ENCODE measurements at places on chromosomes 12 and 14.

- no peak for DNase-seq
Measured at GRCh38 chr14:52522033-52522432, 30.3 kb downstream of the TXNDC16 start.

DNA sequence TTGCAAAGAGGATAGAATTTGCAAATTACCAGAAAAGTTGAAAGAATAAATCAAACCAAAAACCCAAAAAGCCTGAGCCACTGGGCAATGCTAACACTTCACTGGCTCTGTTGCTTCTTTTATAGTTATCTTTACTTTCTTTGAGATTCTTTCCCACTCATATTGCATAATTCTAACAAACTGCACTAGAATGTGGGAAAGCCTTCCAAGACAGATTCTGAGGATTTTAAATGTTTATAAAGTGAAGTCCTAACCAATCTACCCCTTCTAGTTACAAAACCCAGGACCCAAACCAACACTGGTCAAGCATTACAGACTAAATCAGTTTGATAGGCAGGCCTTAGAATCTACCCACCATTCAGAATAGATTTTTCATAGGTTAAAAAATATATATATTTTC is 150.9 kb downstream of the MED13L start:
- no peak for DNase-seq

DNA sequence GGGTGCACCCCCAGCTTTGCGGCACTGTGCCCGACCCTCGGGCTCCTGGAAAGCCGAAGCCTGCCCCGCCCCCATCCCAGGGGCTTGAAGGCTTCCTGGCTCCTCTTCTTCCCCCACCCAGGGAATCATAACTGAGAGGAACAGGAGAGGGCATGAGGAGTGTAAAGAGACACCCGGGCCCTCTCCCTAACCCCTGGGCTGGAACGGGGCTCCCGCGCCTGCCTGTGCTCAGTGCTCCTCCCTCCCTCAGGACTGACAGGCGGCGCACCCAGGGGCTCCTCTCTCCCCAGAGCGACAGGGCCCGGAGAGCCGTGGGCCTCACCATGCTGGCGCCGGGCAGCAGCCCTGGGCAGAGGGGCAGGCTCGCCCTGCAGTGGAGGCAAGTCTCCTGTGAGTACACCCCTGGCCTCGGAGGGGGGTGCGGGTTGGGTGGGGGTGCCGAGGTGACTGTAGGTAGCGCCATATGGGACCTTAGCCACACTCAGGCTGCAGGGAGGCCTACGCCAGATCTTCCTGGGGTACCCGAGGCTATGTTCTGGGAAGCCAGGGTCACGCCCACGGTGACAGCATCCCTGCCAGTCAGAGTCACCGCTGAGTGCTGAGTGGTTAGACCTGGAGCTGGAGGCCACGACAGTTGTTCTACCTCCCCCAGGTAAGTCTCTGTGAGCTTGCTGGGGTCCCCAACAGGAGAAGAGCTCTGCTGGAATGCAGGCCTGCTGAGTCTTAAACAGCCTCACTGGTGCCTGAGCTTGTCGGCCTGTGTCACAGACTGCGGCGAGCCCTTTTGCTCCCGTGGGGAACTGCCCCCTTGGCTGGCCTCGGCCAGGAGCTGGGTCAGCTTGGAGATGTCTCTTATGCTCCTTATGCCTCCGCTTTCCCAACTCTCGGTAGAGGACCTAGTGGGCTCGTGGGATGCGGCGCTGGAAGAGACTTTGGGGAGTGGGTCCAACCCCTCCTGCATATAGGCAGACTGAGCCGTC is 7.8 kb downstream of the LRTM2 start:
- DNase-seq = no peak

GRCh38 chr14:84535976-84536375 is 994.0 kb upstream of the FLRT2 start:
- DNase-seq = no peak

- DNase-seq = no peak
Measured at GRCh38 chr12:61717986-61718385, 542.2 kb upstream of the USP15 start.

GRCh38 chr14:95452893-95453712 is 63.3 kb downstream of the SYNE3 start:
- no peak for DNase-seq

- peak; percentile 52 for DNase-seq
Measured at GRCh38 chr12:72017054-72017651, 78.5 kb downstream of the TPH2 start.

DNA sequence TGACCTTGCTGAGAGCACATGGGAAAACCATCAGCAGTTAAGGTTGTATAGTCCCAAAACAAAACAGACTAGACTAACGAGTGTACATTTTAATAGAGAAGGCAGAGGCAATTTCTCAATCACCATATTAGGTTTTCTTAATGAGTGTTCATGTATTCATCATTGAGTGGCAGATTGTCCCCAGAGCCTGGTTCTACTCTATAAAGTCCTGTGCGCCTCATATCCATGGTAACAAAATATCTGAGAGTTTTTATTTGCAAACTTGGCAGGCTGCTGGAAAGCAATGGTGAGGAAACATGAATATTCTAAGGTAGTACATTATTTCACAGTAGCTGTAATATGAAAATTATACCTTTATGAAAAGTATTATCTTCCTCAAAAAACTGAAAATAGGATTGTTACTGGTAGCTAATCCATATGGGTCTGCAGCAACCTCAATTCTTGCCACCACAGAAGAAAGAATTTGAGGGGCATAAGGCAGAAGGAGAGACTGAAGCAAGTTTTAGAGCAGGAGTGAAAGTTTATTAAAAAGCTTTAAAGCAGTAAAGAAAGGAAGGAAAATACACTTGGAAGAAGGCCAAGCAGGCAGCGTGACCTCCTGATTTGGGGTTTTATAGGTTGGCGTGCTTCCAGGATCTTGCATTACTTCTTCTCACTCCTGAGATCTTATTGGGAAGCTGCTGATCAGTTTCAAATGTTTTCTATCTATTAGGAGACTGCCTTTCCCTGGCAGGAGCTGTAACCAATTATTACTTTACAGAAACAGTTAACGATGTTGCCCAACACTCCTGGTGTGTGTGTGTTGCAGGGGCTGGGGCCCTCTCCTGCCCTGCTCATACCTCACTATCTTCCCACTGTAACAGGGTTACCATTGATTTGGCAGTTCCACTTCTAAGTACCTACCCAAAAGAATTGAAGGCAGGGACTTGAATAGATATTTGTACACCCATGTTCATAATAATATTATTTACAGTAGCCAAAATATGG is 154.0 kb upstream of the NUDT4 start:
- no peak for DNase-seq

DNA sequence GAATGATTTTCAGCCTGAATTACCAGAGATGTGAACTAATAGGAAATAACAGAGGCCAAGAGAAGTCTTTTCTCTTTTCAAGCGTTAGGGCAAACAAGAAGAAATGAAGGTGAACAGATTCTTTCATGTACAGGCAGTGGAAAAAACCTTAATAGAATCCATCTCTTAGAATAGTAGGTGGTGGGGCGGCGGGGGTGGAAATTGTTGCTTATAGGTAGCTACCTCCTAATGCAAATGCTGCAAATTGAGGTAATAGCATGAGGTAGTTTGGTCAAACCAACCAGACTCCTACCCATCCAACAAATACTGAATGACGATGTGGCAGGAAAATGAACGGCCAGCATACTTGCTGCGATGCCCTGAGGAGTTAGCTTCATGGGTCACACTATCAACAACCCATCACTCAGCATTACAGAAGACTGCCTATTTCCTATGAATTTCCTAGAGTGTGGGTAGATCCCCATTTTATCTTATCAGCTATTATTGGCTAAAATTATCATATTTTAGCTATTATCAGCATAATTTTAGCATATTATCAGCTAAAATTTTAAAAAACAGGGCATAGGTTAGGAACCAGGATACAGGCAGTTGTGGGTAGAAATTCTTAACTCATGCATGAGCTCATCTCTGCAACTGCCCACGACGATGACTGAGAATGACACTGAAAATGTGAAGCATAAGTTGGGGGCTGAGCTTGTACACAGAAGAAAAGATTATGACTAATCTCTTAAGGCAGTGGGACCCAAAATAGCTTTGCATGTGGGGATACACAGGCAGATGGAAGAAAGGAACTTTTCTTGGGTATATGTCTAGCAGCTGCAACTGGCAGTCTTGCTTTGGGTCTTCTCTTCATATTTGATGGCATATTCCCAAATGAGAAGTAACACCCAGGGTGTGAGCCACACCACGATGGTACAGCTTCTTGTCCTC is 68.7 kb downstream of the NIN start:
- peak; percentile 72 for DNase-seq

DNA sequence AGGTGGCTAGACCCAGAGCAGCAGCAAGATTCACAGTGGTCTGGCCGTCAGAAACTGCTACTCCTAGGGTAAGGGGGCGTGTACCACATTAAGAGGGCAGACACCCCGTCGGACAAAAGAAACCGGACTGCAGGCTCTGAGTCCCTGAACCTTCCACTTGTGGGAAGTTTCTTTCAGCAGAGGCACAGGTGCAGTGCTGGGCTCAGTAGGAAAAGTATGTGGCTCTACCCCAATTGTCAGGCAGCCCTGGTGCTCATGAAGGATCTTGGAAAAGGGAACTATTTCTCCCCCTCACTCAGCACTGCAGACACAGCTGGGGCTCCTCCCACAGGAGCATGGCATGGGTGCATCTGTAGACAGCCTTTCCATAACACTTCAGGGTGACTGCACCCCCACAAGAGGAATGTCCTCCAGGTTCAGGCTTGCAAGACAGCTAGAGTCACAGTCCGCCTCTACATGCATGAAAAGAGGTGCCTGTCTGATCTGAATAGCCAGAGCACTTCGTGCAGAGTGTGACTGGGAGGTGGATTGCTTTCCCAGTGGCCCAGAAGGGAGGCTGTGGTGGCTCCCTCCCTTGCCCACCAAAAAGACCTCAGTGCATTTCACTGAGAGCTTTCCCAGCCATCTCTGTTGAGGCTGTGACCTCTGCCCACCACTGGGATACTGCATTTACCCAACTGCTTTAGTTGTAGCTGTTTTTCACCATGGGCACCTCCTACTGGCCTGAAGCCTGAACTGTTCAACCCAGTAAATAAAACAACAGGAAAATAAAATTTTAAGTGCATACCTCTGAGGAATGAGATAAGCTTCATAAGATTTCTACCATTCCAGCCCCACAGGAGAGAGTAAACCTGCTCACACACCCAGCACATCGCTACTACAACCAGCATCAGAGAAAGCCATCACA is 14.2 kb downstream of the CEP128 start:
- DNase-seq = no peak

DNA sequence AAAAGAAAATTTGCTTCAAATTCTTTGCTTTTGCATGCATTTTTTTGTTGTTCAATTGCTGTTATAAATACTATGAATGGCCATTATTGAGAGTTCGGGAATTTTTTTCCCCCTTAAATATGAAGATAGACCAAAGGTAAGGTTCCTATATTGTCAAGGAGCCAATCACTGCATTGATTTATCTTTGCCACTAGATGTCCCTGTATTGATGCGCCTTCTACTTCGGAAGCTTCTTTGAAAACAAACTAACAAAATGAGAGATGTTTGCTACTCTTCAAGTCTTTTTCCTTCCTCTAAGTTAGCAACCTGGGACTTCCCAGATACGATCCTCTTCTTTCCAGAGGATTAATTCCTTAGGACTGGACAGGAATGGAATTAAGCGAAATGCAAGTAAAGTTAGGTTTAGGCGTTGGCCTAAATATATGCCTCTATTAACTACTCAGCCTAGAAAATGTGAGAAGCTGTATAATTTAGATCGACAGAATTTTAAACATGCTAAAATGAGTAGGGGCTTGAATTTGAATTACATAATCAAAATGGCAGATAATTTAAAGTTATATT is 318.1 kb downstream of the AEBP2 start:
- no peak for DNase-seq

DNA sequence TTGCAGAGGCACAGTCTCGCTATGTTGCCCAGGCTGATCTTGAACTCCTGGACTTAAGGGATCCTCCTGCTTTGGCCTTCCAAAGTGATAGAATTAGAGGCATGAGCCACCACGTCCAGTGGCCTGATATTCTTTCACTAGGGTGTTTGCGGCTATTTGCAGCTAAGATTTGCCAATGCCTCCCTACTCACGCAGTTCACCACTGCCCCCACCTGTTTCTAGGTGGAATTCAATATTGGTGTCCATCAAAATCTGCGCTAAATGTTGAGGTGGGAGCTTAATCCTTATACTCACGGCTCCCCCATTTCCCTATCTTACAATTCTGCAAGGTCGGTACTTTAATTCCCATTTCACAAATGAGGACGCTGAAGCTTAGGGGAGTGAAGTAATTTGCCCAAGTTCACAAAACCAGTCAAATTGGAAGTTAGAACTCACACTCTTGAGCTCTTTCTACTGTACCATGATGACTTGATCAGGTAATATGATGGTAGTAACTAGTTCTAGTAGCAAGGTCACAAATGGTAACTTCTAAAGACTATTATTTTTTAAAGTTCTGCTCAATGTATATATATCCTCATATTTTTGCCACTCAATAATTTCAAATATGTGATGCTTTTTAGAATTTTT is 22.1 kb upstream of the LRRC9 start:
- peak; percentile 22 for DNase-seq

DNA sequence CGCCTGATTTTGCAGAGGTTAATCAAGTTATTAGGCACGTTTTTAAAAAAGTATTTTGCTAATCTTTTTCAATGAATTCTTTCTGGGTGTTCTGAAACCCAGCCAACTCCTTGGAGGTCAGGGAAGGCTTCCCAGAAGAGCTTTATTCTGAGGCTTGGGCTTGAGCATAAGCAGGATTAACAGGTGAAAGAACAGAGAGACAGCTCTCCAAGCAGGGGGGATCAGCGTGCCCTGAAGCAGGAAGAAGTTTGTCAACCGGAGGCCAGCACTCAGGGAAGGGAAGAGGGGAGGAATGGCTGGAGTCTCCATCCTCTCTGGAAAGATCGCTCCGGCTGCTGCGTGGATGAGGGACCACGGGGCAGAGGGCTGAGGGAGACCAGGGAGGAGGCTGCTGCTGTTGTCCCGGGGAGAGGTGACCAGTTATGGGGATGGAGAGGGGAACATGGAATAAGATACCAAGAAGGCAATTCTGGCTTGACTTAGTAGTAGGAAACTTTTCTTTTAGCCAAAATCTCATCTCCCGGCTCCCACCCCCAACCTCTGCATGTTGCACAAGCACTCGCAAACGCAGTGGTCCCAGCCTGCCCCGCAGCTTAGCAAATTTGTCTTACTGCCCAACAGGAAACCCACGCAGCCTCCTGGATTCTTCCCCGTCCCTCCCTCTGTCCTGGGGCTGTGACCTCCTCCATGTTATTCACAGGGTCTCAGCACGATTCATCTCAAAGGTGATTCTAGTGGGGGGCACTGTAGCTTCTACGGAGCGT is 1.1 kb upstream of the SSH1 start:
- no peak for DNase-seq

GRCh38 chr14:52369305-52369801 is 55.2 kb downstream of the PTGER2 start:
- DNase-seq = no peak

DNA sequence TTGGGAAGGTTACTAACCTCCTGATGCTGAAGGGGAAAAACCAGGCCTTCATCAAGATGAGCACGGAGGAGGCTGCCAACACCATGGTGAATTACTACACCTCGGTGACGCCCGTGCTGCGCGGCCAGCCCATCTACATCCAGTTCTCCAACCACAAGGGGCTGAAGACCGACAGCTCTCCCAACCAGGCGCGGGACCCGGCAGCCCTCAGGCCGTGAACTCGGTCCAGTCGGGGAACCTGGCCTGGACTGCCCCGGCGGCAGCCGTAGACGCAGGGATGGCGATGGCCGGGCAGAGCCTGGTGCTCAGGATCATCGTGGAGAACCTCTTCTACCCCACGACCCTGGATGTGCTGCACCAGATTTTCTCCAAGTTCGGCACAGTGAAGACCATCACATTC is 133.0 kb upstream of the FUT8 start:
- no peak for DNase-seq

All from GM13977 (cell line).